ENCODE measurements at places on chromosomes 3 and 15. TPM values are rescaled to one million over a fixed set of nuclear protein-coding genes. Genes with fewer than 3 reads are reported as not detected.

The ARGFX gene
- not detected for total RNA-seq

DNA sequence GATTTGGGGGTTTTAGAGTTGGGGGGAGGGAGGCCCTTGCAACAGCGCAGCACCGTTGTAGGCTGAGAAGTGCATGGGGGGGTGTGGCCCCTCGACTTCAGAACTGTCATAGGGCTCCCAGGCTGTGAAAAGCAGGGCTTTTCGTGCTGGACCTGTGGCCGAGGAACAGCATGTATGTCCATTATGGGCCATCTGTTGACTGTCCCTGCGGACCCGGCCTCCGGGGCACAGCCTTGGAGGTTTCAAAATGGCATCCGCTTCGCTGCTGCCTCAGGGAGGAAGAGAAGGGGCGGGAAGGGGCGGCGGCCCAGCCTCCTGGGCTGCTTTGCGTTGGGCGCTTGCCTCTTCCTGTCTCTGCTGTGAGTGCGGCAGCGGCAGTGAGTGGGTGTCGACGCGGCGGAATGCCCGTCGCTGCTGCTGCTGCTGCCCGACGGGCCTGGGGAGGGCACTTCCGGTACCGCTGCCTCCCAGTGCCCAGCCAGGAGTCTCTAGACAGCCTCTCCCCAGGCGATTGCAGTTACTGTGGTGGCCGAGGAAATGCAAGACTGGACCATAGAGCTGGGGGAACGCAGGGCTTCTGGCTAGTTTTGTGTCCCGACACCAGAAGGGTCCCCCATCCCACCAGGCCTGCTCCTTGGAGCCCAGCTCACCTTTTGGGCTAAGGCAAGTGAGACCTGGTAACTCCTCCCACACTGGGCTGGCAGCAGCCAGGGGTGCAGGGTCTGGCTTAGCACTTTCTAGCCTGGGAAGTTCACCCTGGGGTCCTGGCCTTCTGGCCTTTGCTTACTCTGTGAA is 1.9 kb downstream of the GNAI2 start:
- DNase-seq = peak; percentile 74

The GCSAM gene
- total RNA-seq = not detected

The MAP1A gene
- total RNA-seq = 1.8 TPM

The RETNLB gene
- not detected for total RNA-seq

GRCh38 chr3:45488591-45488990 is 100.2 kb downstream of the LARS2 start:
- DNase-seq = no peak

GRCh38 chr3:58214484-58215316 is 3.9 kb upstream of the DNASE1L3 start:
- DNase-seq = no peak

GRCh38 chr3:189058071-189058470 is 113.7 kb upstream of the TPRG1 start:
- DNase-seq = no peak

The ZBBX gene
- 3.2 TPM for total RNA-seq

The CYP8B1 gene
- not detected for total RNA-seq

The FHIT gene
- total RNA-seq = 20.2 TPM
